ENCODE measurements at places on chromosomes 7 and 10.

DNA sequence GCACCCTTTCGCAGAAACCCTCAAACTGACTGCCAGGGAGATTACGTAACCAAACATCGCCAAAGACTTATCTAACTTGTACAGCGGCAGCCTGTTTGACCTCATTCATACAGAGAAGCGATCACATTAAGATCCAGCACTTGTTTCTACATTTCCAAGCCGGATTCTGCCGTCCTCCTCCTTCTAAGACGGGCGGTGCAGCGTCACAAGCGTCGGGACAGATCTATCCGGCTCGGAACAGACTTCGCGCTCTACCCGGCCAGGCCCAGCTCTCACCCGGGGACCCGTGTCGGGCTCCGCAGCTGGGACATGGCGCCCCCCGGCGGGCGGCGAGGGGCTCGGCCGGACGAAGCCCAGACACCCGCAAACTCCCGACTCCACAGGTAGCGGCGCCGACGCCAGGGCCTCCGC, 373 bp downstream of the H2AZ2 start:
- DNase-seq: peak; percentile 51

- no peak for DNase-seq
Observed at GRCh38 chr10:43686414-43686813, 37.7 kb upstream of the ZNF32 start.

GRCh38 chr10:72065439-72066025, 22.8 kb downstream of the SPOCK2 start:
- no peak for DNase-seq

DNA sequence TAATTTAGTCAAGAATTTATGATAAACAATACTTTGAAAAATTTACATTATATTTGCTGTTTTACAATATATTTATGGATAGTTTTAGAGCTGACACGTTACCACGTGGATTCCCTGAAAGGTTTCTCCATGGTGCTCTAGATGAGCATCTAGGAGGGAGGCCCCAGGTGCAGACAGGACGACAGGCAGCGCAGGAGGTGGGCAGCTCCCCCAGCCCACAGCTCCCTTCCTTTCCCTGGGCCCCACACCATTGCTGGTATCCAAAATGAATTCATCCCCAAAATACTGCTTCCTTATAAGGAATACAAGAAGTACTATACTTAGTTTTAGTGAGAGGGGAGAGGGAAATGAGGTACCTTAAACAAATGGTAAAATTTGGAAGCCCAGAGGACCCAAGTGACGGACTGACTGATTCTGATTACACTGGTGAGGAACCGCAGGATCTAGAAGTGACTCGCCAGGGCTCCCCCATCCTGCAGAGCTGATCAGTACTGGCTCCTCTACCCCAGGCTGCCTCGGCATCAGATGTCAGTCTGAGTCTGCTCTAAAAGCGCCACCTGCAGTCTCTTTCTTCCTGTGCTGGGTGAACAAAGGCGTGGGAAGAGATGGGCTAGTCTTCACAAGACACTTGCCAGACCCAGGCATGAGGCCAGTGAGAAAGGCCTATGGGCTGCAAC, 89.2 kb downstream of the DLG5 start:
- DNase-seq: no peak

GRCh38 chr10:92239600-92240288, 51.1 kb downstream of the CPEB3 start:
- no peak for DNase-seq

DNA sequence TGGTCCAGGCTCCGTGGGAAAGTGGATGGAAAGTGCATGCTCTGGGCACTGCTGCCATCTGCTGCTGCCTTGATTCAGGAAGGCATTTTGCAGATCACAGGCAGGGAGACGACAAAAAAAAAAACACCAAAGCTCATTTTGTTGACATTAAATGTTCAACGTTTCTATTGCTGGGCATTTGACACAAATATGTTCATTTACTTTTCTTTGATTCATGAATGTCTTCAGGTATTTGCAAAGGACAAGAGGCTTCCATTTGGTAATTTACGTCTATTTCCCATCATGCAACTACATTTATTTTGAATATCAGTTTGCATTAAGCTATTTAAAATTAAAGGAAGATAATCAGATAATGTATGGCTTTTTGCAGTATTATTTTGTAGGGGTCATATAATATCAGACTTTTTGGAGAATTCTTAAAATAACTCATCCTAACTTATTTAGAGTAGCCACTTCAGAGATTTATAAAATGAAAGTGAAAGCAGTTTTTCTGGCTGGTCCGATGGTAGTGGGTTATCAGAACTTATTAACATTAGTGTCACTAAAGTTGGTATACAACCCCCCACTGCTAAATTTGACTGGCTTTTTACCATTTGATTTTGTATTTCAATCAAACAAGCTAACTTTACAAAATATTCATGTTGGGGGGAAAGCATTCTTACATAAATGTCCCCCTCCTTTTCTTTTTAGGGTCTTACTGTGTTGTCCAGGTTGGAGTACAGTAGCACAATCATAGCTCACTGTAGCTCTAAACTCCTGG, 65.3 kb downstream of the PDIA4 start:
- DNase-seq: no peak

DNA sequence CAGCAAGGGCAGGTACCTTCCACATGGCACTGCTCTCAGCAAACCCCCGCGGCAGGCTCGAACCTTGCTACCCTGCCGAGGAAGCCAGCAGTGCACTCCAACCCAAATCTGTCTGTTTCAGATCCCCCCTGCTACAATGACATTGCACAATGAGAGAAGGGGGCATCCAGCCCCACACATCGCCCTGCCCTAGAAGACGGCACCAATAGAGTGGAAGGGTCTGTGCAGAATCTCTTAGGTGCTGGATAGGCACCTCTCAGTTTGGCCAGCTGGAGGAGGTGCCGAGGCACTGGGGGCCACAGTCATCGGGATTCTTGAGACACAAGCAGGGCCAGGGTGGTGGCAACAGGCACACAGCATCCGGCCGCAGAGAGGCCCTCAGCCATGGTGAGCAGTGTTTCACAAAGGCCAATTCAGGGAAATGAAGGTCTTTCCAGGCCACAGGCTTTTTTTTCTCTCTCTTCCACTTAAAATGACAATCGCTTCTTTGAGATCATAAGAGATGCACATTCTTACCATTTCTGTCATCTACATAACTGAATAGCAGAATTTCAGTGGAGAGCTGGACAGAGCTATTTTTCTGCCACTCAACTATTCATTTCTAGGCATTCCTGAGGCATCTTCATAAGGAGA, 281.3 kb downstream of the TNS3 start:
- no peak for DNase-seq

GRCh38 chr10:130109796-130110245, 809 bp downstream of the C10orf143 start:
- peak; percentile 42 for DNase-seq

GRCh38 chr7:44541876-44542610, 913 bp upstream of the NPC1L1 start:
- no peak for DNase-seq

DNA sequence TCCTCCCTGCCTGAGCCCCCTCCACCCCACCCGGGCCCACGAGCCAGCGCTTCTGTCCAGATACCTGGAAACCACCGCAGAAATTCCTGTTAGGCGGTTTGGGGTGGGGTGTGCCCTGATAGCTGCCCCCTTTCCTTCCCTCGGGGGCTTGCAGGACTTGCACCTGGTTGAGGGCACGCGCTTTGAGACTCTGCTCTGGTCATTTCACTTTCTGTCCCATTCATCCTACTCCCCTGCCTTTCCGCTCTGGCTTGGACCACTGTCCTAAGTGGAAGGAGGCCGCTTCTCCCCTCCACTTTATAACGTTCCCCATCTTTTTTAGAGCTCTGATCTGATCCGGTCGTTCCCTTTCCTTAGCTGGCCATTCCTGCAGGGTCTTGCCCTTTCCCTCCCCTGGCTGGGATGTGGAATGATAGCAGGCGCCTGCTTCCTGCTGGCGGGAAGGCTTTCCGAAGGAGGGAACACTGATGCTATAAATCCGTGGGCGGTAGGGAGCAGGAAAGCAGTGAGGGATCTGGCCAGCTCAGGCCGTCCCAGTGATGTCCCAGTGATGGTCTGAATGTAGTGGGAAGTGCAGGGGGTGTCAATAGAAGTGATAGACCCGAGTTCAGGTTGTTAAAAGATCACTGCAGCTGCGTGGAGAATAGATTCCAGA, 852 bp upstream of the PRKAR1B start:
- DNase-seq: no peak

- no peak for DNase-seq
Observed at GRCh38 chr7:92797284-92797683, 39.1 kb downstream of the CDK6 start.

GRCh38 chr10:127207081-127207480, 10.7 kb upstream of the INSYN2A start:
- DNase-seq: no peak

GRCh38 chr10:92384741-92385140, 93.8 kb downstream of the MARCHF5 start:
- no peak for DNase-seq

All from GM04503 (cell line).